ENCODE measurements at places on chromosomes 7 and 10.

DNA sequence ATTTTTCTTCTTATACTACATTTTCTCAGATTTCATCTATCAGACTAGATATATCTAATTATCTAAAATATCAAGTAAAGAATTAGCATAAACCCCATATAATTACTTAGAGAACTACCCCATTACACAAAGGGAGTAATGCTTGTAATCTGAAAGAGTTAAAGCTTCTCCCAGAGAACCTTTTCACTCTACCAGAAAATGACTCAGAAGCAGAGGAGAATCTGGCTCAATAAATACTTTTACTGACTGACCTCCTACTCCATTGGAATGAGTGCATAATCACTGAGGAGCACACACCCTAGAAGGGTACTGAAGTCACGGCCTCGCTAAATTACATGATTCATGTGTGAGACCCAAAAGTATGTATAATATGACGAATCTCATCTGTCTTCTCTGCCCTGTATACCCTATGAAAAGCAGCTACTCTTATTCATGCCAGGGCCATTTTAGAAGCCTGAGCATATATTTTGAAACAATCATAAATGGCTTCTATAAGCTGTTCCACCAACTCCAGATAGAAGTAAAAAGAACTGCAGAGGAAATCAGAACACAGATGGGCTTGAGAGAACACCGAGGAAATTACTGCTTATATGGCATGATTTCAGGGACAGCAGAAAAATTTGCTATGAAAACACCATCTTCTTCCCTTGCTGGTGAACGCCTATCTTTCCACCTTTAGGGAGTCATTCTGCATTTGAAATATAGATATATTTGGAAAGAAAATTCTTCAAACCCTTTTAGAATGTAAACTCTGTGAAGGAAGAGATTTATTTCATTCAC is 32.7 kb downstream of the DNMBP start:
- DNase-seq = peak; percentile 78

DNA sequence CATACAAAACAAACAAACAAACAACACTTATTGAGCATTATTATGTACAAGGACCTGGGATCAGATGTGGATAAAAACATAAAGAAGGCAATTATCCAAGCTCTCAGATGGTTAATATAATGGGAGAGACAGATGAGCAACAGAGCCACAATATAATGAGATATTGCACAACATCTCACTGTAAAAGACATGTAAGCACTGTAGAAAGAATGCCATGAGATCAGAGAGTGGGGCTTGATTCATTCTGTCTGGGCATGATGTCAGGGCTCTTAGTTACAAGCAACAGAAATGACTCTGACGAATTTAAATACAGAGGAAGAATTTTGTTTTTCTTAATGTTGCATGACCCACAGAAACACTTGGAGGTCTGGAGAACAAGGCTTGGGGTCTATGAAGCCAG is 164.7 kb upstream of the PLXDC2 start:
- DNase-seq = peak; percentile 12

- DNase-seq = peak; percentile 34
Observed at GRCh38 chr7:121872831-121873288, at the start of gene PTPRZ1. PTPRZ1 (plus strand) TSS chr7:121873161; CDS start chr7:121873500, 339 bp downstream.

DNA sequence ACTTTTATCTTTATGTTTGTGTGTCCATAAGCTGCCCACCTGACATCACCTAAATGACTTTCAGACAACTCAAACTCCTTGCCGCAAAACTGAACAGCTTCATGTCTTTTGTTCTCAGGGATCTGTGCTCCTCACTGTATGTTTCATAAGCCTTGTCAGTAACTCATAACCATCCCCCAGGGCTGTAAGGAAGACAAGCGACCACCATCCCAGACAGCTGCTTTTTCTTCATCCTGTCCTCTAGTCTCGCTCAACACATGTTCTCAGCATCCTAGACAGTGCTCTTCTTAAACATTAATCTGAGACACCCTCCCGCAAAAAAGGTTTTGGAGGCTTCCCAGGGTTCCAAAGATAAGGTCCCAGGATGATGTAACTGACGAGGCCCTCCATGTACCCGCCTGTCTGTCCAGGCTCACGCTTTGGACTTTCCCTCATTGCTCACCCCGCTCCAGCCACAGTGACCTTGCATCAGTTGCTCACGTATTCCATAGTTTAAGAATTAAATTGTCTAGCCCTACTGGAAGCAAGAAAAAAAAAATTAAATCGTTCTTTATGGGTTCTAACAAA is 69.8 kb downstream of the MAP3K8 start:
- no peak for DNase-seq

- no peak for DNase-seq
Observed at GRCh38 chr7:143295870-143296269, 7.7 kb downstream of the CASP2 start.

GRCh38 chr7:66493235-66494205 is 135.2 kb upstream of the KCTD7 start:
- DNase-seq = peak; percentile 98

Measured in AG08396 (cell line).